ENCODE measurements at places on chromosomes 6 and 20. TPM values are rescaled to one million over a fixed set of nuclear protein-coding genes. Genes with fewer than 3 reads are reported as not detected.

- DNase-seq = no peak
Measured at GRCh38 chr20:41599699-41600104, 18.5 kb downstream of the CHD6 start.

Gene HTR1B
- total RNA-seq = not detected

GRCh38 chr6:2478200-2478599, 232.8 kb upstream of the GMDS start:
- DNase-seq = no peak

DNA sequence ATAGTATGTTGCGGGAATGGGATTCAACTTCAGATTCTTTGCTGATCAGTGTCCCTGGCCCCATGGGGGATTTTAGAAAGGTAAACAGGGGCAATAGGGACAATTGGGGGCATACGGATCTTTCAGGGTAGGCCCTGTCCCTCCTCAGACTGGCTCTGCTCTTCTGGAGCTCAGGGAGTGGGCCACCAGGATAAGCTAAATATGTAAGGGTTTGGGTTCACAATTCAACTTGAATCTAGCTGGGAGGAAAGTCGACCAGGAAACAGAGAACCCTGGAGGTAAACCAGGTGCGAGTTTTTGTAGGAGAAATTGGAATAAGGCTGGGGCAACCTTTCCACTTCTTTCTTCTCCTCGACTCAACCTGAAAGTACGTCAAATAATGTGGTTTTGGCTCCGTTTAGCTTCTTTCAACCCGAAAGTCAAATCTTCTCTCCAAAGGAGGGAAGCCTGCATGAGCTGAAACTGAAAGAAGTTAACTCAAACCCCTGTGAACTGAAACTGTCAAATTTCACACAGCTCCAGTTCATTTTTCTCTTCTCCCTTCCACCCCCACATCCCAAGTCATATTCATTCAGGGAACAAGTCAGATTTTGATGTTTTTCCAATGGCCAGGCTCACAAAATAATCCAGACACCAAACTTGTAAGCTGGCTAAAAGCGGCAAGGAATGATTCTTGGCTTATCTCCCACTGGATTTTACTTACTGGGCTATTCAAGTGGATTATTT, 278.2 kb downstream of the CLIC5 start:
- DNase-seq = no peak

Measured in H4 (cell line).